ENCODE measurements at places on chromosomes 12 and 14.

DNA sequence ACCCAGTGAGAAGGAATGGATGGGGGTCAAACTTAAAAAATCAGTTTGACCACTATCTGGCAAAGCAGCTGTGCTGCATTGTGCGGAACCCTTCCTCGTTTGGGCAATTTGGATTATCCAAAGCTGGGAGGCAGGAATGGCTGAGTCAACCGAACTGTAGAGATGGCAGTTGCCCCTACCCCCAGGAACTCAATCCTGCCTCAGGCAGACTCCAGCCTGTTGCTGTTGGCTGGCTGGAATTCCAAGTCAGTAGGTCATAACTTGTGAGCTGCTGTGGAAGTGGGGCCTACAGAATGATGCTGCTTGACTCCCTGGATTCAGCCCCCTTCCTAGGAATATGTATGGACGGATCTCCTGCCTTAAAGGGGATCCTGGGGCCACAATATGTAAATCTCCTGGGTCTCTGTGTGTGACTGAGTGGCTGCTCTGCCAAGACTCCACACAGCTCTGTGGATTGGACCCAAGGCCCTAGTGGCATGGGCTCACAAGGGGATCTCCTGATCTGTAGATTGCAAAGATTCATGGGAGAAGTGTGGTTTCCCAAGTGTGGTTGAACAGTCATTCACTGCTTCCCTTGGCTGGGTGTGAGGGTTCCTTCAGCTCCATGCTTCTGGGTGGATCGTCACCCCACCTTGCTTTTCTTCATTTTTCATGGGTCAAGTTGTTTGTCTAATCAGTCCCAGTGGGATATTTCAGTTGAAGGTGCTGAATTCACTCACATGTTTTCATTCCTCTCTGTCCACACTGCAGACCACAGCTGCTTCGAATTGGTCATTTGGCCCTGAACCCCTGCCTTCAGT, 19.2 kb downstream of the LUM start:
- no peak for DNase-seq

- DNase-seq = no peak
Measured at GRCh38 chr12:71725011-71725410, 29.7 kb upstream of the RAB21 start.

DNA sequence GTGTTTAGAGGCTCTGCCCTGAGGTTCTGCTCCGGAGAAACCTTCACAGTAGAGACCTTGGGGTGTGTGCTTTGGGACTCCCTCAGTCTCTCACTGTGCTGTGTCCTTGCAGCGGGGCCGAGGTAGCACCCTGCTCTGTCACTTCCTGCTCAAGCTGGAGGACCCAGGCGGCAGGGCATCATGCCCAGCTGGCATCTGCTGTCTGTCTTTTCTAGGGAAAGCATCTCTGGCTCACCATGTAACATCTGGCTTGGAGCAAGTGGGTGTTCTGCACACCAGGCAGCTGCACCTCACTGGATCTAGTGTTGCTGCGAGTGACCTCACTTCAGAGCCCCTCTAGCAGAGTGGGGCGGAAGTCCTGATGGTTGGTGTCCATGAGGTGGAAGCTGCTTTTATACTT, 124.5 kb downstream of the ESRRB start:
- no peak for DNase-seq

DNA sequence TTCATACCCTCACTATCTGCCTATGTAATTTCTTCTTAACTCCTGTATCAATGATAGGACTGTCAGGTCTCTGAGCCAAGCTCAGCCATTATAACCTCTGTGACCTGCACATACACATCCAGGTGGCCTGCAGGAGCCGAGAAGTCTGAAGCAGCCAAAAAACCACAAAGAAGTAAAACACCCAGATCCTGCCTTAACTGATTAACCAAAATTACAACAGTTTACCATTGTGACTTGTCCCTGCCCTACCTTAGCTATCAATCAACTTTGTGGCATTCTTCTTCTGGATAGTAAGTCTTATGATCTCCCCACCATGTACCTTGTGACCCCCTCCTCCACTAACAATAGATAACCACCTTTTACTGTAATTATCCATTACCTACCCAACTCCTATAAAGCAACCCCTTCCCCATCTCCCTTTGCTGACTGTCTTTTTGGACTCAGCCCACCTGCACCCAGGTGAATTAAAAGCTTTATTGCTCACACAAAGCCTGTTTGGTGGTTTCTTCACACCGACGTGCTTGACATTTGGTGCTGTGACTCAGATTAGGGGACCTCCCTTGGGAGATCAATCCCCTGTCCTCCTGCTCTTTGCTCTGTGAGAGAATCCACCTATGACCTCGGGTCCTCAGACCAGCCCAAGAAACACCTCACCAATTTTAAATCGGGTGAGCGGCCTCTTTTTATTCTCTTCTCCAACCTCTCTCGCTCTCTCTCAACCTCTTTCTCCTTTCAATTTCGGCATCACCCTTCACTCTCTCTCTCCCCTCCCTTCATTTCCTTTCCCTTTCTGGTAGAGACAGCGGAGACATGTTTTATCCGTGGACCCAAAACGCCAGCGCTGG, 11.5 kb upstream of the LGMN start:
- no peak for DNase-seq

DNA sequence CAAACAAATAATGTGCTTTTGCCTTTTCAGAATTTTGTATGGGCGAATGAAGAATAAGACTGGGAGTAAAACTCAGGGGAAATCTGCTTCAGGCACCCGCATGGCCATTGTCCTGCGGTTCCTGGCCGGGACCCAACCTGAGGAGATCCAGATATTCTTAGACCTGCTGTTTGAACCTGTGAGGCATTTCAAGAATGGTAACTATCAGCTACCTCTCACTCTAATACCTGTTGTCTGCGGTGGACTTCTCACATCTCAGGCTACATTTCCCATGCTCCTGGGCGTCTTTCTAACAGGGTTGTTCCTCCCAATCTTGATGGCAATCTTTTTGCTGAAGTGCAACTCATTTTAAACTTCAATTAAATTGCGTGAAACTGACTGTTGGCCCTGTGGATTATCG, 47.1 kb downstream of the UTP20 start:
- no peak for DNase-seq

- DNase-seq = no peak
Measured at GRCh38 chr12:3542911-3543310, 51.9 kb downstream of the PRMT8 start.

DNA sequence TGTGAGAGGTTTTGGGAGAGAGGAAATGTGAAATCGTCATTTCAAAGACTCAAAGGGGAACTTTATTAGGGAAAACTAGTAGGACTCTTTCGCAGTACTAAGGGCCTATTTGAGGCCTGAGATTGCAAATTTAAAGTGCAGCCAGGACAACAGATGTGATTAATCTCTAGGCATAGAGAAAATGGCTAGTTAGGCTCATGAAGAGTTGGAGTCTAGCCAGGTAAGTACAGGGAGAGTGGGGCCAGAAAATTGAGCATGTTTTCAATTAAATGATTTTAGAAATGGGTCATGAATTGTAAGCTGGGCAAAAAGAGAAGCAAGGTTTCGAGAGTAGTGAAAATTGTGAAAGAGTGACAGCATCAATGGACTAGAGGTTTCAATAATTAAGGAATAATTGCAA, 91.9 kb upstream of the LMNTD1 start:
- no peak for DNase-seq

DNA sequence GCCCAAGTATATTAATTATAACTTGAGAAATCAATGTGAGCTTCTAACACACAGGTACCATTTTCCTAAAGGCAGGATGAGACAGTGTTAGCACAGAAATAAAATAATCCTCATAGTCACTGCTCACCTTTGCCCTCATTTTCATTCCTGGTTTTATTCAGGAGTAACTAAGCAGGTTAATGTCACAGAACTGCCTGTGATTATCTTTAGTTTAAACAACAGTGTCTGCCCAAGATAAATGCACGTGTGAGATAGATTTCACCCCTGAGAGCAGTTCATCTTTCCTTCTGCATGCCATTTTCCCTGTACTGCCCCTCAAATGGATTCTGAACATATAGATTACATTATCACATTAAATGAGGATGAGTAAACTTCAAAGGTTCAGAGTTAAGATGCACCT, 250.7 kb downstream of the RMST start:
- DNase-seq = no peak

GRCh38 chr14:23375527-23376251, 1.2 kb upstream of the CMTM5 start:
- no peak for DNase-seq

DNA sequence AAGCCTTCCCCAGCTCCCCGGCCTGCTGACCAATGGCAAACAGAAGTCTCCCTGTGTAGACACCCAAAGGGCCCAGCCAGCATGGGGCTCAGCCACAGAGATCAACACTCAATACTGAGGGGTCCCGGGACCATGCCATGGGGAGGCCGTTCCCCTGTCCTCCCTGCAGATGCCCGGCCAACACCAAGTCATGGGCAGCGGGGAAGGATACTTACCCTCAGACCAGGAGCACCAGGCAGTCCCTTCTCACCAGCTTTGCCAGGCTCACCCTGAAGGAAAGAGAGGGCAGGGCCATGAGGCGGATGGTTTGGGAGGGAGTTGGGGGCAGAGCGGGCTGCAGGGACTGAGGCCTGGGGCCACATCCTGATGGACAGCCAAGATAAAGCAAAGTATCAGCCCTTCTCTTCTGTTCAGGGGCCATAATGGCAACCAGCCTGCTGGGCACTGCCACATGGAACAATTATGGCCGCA, 19.9 kb downstream of the COL2A1 start:
- no peak for DNase-seq
